SHP77 treated with DMSO at 0.1 percent for 48 hours (cell line): ENCODE measurements at places on chromosomes 1 and 21.

- no peak for DNase-seq
Measured at GRCh38 chr1:190472494-190472893, 5.2 kb downstream of the BRINP3 start.

GRCh38 chr1:16628361-16629111, 15.2 kb upstream of the NBPF1 start:
- no peak for DNase-seq

GRCh38 chr1:173164686-173165085, 42.4 kb downstream of the TNFSF4 start:
- DNase-seq = no peak

- DNase-seq = no peak
Measured at GRCh38 chr1:224730965-224731364, 114.8 kb downstream of the CNIH3 start.

GRCh38 chr1:151823175-151823574, 8.4 kb downstream of the RORC start:
- DNase-seq = no peak

DNA sequence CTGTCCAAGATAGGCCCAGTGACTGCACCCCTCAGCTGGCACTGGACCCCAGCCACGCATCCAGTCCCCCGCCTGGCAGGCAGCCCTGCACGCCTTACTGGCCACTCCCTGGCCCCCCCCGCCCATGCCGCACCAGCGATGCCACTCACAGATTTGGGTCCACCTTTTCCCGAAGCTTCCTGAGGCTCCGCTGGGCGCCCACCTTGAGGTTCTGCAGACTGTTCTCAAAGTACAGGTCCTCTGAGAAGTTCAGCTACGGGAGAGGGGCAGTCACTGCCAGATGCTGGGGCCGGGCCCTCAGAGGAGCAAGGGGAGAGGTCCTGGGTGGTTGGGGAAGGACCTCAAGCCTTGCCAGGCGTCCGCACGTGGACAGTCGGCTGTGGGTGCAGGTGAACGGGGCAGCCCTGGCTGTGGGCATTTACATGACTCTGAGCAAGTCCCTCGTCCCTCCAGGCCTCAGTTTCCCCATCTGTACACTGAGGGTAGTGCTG, 8.1 kb downstream of the PRXL2B start:
- DNase-seq = no peak

GRCh38 chr1:204043680-204044079, 29.2 kb upstream of the SOX13 start:
- no peak for DNase-seq

- no peak for DNase-seq
Measured at GRCh38 chr1:24727501-24728216, 17.6 kb upstream of the CLIC4 start.

- peak; percentile 81 for DNase-seq
Measured at GRCh38 chr1:214440219-214440965, 111.0 kb downstream of the PTPN14 start.

DNA sequence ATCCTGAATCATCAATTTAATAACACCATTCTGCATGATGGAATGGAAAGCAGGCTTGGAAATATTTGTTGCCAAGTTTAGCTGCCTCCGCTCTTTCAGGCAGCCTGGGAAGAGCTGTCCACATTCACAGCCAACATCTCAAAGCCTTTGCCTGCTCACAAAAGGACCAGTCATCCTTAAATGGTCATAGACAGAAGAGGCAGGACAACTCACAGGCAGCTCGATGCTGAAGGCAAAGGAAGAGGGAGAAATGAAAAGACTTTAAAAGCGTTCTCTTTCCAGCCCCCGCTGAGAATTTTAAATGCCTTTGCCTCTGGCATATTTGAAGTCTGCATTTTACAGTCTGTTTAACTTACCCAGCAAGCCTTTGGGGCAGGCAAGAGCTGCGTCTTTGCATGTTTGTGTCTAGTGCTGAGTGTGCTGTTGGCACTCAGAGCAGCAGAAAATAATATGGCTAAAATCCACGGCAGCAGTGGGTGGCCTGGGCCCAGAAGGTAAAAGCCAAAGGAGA, 68.9 kb downstream of the NMNAT2 start:
- DNase-seq = no peak

DNA sequence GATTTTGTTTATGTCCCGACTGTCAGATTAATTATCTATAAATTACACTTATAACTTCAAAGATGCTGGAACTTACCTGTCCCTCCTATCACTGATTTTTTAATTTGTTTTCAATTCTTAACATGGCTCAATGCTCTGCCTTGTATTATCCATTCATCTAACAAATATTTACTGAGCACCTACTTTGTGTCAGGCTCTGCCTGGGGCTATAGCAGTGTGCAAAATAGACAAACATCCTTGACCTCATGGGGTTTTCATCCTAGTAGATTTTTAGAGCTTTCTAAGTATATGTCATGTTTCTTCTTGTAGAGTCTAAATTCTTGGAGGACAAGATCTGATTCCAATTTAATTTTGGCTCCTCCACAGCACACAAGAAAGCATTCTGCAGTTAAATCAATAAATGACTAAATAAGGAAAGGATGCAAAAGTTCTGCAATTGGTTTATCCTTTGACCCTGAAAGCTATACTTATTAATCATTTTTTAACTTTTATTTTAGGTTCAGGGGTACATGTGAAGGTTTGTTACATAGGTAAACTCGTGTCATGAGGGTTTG, 10.8 kb upstream of the SMYD2 start:
- DNase-seq = no peak

- DNase-seq = no peak
Measured at GRCh38 chr1:20192364-20192763, 6.0 kb upstream of the PLA2G2C start.

DNA sequence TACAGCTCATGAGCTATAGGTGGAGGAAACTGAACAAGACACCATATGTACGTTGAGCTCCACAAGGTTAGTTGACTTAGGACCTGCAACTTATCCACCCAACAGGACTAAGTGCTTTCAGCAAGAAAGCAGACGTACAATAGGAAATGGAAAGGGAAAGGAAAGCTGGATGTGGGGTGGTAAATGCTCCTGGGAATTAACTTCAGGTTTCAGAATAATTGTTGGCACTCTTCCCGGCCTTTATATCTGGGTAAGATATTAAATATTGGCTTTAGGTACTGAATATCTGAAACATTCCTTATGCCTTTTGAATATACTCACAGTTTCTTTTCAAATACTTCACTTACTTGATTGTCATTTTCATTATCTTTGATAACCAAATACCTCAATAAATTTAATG, 36.3 kb downstream of the GLMN start:
- no peak for DNase-seq

- DNase-seq = no peak
Measured at GRCh38 chr1:153934746-153935145, 11.8 kb downstream of the DENND4B start.

DNA sequence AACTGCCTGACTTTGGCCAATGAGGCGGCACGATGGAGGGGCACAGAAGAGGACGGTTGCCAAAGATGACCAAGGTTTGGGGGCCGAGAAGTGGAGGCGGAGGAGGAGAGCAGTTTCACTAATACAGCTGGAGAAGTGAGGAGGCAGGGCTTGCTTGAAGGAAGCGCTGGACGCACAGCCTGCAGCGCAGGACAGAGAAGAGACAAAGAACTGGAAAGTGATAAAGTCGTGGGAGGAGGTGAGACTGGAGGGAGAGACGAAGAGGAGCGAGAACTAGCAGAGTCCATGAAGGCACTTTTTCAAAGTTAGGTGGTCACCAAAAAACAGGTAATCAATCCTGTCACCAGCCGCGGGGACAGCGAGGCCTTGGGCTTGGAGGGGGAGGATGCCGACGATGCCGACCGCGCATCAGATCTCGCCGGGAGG, 771 bp downstream of the PACC1 start:
- no peak for DNase-seq

DNA sequence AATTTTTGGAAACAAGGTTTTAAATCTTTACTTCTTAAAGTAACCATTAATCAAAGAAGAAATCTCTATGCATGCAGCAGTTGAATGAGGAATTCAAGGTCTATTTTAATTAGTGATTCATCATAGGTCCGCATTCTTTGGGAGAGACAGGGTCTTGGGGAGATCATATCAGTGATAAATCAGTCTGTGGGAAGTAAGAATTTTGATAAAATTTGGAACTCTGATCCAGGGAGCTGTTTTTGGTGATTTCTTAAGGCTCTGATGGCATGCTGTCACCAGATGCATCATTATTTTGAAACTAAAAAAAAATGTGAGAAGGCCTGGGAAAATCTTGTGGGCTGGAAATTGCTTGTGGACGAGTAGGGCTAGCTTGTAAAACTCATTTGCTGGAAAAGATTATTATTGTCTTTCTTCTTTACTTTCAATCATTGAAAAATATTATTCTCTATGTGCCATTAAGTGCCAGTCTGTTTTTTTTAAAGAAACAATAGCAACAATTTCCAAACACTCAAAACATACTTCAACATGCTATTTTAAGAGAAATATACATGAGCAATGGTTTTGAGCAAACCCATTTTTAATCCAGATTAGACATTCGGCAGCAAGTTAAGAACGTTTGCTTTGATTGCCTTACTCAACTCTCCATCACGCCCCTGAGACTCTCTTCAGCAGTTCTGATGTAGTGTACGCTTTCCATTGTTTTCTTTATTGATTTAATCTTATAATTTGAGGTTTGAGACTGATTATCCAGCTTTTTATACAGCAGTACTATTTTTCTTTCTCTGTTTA, 62.6 kb downstream of the ZBTB18 start:
- DNase-seq = no peak

DNA sequence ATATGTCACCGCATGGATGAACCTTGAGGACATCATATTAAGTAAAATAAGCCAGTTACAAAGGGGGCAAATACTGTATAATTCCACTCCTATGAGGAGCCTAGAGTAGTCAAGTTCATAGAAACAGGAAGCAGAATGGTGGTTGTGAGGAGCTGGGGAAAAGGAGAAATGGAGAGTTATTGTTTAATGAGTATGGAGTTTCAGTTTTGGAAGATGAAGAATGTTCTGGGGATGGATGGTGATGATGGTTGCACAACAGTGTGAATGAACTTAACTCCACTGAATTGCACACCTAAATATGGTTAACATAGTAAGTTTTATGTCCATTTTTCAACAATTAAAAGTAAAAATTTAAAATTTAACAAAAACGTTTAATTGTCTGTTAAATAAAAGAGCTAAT, 220.9 kb upstream of the JUN start:
- DNase-seq = no peak
